ENCODE measurements at places on chromosomes 11 and 22. TPM values are rescaled to one million over a fixed set of nuclear protein-coding genes. Genes with fewer than 3 reads are reported as not detected.
A peak's percentile ranks its signal among the peaks of the same experiment; 100 is the strongest.

DNA sequence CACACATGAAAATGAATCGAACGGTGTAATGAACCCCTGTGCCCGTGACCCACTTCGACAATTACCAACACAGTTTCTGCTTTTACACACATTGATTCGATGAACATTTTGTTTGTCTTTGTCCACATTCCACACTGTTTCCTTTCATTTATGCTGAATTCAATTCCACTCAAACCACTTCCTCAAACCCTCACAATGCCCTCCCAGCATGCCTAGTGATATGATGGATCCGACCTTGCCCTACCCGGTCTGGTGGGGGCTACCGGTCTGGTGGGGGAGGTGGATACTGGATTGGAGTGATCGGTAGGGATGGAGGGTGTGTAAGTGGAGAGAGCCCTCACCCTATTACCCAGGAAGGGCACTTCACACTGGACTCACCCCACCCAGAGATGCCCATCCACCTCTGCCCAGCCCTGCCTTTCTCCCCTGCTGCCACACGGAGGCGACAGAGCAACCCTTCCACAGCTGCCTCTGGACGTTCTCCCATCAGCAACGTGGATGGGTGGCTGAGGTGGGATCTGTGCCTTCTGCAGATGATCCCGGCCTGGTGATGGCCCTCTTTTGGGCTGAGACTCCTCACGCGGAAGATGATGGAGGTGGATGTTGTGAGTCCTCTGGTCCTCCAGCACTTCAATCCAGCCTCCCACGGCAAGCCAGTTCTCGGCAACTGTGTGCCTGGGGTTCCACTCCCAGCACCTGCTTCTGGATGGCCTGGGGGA, 33.0 kb upstream of the P2RY2 start:
- DNase-seq, result peak; percentile 56

- no peak for DNase-seq
Observed at GRCh38 chr22:31537019-31537535, 40.7 kb downstream of the SFI1 start.

GRCh38 chr11:76803023-76803422, 19.9 kb downstream of the TSKU start:
- DNase-seq, result no peak

DNA sequence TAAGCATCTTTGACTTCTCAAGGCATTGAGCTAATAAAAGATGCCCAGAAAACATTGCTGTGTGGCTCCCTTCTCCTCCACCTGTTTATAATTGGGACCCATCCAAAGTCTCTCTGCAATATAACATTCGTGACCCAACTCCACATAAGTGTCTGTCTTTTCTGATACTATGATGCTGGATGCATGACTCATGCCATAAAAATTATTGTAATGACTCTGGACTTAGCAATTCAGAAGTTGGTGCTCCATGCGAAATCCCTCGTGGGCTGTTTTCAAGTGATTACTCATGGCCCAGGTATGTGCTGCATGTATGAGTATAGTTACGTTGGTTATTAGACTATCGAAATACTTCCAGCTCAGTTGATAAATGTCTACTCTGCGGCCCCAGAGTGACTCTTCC, 11.7 kb downstream of the FJX1 start:
- peak; percentile 92 for DNase-seq

- DNase-seq, result no peak
Observed at GRCh38 chr22:34696557-34696956, 369.4 kb upstream of the ISX start.

GRCh38 chr22:35986088-35986487, 42.5 kb downstream of the RBFOX2 start:
- no peak for DNase-seq

DNA sequence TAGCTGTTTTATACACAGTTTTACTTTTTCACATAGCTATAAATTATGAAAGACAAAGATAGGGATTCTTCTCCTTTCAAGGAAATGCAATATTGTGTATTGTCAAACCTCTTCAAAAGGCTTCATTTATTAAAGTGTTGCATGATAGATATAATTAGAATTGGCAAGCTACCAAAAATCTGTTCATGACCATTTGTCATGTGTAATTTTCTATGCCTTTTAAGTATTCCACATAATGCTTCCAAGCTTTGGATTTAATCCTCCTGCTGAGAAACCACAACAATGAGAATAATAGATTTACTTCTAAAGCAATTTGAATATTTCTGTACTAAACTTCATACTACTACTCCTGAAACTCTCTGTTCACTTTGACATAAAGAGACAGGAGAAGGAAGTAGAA, 403.2 kb upstream of the CCDC179 start:
- no peak for DNase-seq

DNA sequence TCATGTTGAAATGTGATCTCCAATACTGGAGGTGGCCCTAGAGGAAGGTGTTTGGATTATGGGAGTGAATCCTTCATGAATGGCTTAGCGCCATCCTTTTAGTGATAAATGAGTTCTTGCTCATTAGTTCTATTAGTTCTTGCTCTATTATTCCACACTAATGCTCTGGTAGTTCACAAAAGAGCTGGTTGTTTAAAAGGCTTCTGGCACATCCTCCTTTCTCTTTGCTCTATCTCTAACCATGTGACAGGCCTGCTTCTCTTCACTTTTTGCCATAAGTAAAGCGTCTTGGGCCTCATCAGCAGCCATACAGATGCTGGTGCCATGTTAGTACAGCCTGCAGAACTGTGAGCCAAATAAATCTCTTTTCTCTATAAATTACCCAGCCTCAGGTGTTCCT, 469.9 kb downstream of the GUCY1A2 start:
- no peak for DNase-seq

The PHOX2A gene
- not detected for total RNA-seq

The FOSL1 gene
- 186 TPM for total RNA-seq

The OR52I1 gene
- total RNA-seq, result not detected

Data from Panc1 (cell line).